ENCODE measurements at places on chromosomes 4 and X.

- DNase-seq: no peak
Observed at GRCh38 chrX:154313147-154313546, 17.6 kb downstream of the TKTL1 start.

GRCh38 chr4:15965325-15965724 lies 2.4 kb upstream of the FGFBP2 start:
- no peak for DNase-seq

DNA sequence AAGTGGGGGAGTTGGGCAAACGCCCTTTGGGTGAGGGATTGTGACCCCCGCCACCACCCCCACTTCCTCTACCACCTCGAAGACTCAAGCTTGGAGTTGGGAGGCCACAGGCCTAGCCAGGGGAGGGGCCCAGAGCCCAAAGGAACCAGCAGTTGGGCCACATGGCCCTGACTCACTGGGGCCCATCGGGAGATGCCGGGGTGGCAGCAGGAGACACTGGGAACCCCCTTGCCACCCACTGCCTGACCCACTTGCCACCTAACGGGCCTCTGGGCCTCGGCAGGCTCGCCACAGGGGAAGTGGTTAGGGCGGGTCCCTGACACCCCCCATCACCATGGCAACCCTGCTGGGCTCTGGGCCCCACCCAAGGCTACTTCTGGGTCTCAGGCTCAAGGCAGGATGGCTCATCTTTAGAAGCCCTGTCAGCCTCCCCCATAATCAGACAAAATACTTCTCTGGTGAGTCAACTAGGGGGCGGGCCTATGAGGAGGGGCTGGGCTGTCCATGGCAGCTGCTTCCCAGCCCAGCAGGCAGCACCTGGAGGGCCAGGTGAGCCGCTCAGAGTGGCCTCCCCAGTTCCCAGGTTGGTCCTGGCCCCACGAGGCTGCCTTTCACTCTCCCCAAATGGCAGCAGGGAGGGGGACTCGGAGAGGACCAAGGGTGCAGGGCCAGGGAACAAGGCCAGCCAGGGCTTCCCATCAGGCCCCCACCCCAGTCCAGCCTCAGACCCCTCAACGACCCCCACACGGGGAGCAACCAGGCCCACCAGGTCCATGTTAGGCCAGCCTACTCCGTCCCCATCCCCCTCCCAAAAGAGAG lies 5.6 kb downstream of the FLNA start:
- DNase-seq: no peak

GRCh38 chr4:13547485-13548041 lies 3.3 kb upstream of the NKX3-2 start:
- DNase-seq: no peak

- peak; percentile 9 for DNase-seq
Observed at GRCh38 chr4:66252291-66252690, 582.0 kb upstream of the EPHA5 start.

All from T47D (cell line).